Left ventricle myocardium superior (tissue), 1 donor: ENCODE measurements at places on chromosomes 12 and 14. TPM values are rescaled to one million over a fixed set of nuclear protein-coding genes. Genes with fewer than 3 reads are reported as not detected.

The FOXM1 gene
- total RNA-seq: 0.79 TPM

The PGF gene
- 4.9 TPM for total RNA-seq

The BEST3 gene
- 0.55 TPM for total RNA-seq

The TAS2R9 gene
- not detected for total RNA-seq

The OR4E2 gene
- not detected for total RNA-seq

The APOLD1 gene
- total RNA-seq: 21.3 TPM

The TRPV4 gene
- total RNA-seq: 0.25 TPM

The DHH gene
- 0.52 TPM for total RNA-seq

The ETV6 gene
- 14.7 TPM for total RNA-seq

The SYNDIG1L gene
- total RNA-seq: 0.22 TPM

The SERPINA5 gene
- total RNA-seq: 4.0 TPM

The AHNAK2 gene
- 2.5 TPM for total RNA-seq

The NEDD8 gene
- 225 TPM for total RNA-seq
